H1 (cell line): ENCODE measurements at places on chromosomes 3 and 15. TPM values are rescaled to one million over a fixed set of nuclear protein-coding genes. Genes with fewer than 3 reads are reported as not detected.

The ST3GAL6 gene
- 6.1 and 7.6 TPM in 2 replicates for total RNA-seq

The SERINC4 gene
- not detected in 2 replicates for total RNA-seq

The TM4SF1 gene
- total RNA-seq, result 0.26 and 1.5 TPM in 2 replicates

The UPK1B gene
- total RNA-seq, result 0.29 and 0.67 TPM in 2 replicates

The SGO1 gene
- total RNA-seq, result 34.6 and 36.4 TPM in 2 replicates

The CACNA2D3 gene
- 1.8 and 2.2 TPM in 2 replicates for total RNA-seq

The ALS2CL gene
- total RNA-seq, result 4.3 and 4.8 TPM in 2 replicates

The SLC38A3 gene
- total RNA-seq, result 0.57 and 1.2 TPM in 2 replicates

The CATSPER2 gene
- total RNA-seq, result 1.2 TPM in 2 replicates

The GABRR3 gene
- total RNA-seq, result not detected in 2 replicates

The ROPN1 gene
- total RNA-seq, result 0.44 TPM in 1 of 2 replicates, not detected in the other

The KIF23 gene
- 77.2 and 77.4 TPM in 2 replicates for total RNA-seq

The CCRL2 gene
- not detected in 2 replicates for total RNA-seq

The ITPKA gene
- total RNA-seq, result 0.67 and 0.99 TPM in 2 replicates
